ENCODE measurements at places on chromosomes 1 and 21. TPM values are rescaled to one million over a fixed set of nuclear protein-coding genes. Genes with fewer than 3 reads are reported as not detected.

The CELA3A gene
- not detected for total RNA-seq

GRCh38 chr1:60759291-60759690, 323.1 kb upstream of the NFIA start:
- DNase-seq, result no peak

DNA sequence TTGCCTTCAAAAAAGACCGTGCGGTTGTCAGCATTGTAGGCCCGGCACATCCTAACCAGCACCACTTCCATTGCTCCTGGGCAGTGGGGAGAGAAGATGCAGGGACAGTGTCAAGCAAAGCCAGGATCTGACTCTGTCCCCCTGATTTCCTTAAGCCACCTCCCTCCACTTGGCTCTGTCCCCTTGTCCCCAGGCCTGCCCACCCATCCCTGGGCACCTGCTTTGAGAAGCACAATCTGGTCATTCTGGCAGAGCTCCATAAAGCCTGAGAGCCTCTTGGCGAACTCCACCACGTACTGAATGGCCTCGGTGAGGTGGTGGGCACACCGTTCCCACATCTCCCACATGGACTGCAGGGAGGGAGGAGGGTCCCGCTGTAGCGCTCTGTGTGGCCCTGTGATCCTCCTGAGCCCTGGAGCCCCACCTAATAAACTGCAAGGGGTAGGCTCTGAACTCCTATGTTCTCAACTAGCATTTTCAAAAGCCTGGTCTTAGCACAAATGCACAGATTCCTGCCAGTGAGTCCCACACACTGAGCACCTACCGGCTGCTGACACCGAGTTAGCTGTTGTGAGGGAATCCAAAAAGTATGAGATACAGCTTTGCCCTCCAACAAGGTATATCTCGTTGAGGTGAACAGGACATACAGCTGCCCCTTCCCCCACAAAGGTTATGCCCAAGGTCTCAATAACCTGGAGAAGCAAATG, 8.2 kb upstream of the LINGO4 start:
- no peak for DNase-seq

The FLG gene
- 2.7 TPM for total RNA-seq

DNA sequence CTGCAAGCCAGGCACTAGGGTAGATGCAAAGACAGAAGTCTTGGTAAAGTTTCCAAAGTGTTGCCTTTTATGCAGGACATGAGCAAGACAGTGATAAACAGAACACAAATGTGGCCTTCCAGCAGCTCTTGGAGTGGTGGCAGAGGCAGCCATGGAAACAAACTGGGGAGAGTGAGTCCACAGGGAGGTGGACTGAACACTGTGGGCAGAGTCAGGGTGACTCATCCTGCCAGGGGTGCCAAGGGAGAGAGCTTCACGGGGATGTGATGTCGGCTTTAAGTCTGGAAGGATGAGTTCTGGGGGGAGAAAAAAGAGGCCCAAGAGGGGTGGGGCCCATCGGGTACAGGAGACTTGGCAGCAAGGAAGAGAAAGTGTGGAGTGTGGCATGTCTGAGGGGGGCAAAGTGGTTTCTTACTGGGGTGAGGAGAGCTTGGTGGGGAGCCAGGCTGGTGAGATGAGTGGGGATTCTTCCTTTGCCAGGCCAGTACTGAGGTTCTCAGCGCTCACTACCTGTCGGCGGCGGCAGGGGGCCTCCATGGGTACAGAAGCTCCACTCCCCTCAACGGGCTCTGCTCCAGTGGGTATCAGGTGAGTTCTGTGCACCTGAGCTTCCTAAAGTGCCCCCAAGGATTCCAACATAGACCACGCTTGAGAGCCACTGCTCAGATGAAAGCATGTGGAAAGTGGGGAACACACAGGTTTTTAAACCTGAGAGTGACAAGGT, 41.8 kb downstream of the KIAA0040 start:
- DNase-seq, result no peak

DNA sequence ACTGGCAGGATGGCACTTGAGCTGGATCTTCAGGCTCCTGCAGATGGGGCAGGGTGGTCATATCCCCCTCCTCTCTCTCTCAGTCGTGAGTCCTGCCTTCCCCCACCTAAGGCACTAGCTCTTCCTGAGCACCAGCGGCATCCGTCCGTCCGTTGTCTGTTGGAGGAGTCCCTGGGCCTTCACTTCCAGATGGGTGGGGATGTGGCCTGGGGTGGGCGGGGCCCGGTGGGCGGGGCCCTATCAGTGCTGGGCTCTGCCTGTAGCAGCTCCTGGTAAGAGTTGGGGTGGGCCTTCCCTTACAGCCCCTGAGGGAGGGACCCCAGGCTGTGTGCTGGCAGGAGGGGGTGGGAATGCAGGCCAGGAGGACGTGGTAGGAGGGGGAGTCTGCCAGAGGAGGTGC, 10.3 kb downstream of the LDLRAD2 start:
- DNase-seq, result peak; percentile 30

GRCh38 chr1:84103197-84103992, 40.7 kb upstream of the PRKACB start:
- no peak for DNase-seq

DNA sequence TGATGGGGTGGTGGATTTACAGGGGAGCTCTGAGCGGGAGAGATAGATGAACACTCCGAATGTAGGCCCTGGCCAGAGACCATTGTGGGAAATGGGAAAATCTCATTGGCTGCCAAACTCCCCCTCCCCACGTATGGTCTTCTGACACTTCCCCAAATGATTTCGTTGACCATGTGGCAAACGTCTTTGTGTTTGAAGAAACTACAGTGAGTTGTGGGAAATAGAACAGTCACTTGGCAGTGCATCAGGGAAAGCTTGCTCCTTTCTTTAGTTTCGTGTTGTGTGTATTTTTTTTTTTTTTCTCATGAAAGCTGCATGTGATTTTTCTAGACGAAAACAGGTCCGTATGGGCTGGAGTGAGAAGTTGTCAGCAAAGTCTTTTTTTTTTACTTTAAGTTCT, 25.0 kb upstream of the GRIK3 start:
- DNase-seq, result no peak

- no peak for DNase-seq
These were observed 92.4 kb upstream of the GPR88 start for GRCh38 chr1:100445565-100445964.

DNA sequence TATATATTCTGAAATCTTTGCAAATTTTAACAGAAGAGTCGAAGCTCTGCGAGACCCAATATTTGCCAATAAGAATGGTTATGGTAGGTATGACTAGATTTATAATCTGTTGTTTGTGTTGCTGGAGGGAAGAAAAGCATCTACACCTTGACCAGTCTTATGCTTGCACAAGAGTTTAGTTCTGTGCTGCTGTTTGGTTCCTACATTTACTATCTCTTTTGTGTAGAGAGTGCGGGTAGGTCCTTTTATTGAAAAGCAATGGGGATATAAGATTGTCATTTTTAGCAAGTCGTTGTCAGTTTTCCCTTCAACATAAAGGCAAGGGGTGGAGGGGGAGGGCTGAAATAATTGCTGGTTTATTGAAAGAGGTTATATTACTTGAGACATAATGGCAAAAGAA, 396 bp downstream of the ELAVL4 start:
- no peak for DNase-seq

DNA sequence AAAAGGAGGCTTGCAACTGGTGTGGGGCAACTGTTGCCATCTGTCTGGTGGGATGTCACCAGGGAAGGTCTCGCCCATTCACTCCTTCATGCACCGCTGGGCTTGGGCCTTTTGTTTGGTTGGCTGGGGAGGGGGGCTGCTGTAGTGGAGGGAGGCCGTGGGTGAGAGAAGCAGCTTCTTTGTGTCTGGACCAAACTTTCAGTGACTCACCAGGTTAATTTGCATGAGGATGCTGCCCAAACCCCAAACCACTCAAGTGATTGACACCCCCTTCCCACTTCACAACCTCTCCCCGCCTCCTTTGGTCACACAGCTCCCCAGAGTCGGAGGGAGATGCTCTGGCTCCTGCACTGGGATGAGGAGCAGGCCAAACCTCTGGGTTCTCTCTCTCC, 19.7 kb downstream of the BTG2 start:
- DNase-seq, result peak; percentile 59

The HNRNPCL1 gene
- total RNA-seq, result not detected

GRCh38 chr21:40463176-40463575, 383.8 kb downstream of the DSCAM start:
- DNase-seq, result no peak

DNA sequence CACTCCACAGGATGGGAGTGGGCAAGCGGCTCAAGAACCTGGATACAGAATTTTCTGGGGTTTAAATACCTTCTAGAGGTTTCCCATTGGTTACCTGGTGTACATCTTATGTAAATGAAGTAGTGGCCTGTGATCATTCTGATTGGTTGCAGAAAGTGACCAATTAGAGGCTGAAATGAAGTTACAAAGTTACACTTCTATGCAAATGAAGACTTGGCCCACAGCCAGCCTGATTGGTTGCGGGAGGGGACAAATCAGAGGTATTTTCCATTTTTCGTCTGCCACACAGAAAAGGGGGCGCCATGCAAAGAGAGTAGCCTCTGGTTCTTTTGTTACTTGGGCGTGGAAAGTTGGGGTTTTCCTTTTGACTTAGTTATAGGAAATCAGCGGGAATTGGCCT, 8.9 kb downstream of the KCNAB2 start:
- no peak for DNase-seq

- no peak for DNase-seq
These were observed 17.8 kb downstream of the PKNOX1 start for GRCh38 chr21:42991992-42992740.

DNA sequence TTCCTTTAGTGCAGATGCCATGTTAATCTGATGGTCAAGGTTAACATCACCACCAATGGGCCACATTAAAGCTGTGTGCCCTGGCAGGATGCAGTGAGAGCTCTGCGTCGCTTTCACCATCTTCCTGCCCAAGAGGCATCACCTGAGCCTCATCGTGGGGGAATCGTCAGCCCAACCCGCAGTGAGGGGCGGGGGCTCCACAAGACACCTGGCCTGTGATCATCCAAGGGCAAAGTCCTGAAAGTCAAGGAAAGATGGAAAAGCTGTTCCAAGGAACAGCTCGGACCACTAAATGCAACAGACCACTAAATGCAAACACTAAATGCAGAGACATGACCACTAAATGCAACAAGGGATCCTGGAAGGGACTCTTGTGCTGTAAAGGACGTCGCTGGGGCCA, 49.9 kb downstream of the WDR4 start:
- no peak for DNase-seq

DNA sequence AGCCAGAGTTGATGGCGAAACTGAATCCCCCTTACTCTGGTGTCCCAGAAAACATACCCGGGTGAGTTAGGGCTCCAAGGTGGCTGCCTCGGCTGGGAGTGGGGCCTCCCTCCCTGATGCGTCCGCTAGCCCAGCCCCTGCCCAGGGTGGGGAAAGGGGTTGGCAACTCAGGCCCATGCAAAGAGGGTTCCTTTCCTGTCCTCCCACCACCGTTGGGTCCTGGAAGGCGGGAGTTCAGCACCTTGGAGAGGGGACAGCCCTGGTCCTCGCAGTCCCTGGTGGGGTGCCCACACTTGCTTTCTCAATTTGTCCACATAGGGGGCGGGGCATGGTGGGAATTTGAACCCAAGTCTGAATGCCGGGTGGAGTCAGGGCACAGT, 6.1 kb downstream of the SRM start:
- no peak for DNase-seq

GRCh38 chr1:156887734-156888133, 5.8 kb upstream of the PEAR1 start:
- DNase-seq, result no peak

The DMRTA2 gene
- total RNA-seq, result not detected

DNA sequence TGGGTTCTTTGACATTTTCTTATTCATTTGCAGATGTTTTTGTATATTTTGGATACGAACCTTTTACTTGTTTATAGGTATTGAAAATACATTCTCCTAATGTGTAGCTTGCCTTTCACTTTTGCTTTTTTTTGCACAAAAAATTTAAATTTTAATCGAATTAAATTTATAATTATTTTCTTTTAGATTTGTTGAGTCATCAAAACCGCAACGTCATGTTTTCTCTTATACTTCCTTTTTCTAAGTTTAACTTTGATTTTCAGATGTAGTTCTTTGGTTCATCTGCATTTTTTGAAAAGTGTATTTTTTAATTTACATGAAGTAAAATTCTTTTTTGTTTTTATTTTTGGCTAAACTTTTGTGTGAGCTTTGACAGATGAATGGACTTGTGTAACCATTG, 243.7 kb upstream of the DPYD start:
- no peak for DNase-seq

DNA sequence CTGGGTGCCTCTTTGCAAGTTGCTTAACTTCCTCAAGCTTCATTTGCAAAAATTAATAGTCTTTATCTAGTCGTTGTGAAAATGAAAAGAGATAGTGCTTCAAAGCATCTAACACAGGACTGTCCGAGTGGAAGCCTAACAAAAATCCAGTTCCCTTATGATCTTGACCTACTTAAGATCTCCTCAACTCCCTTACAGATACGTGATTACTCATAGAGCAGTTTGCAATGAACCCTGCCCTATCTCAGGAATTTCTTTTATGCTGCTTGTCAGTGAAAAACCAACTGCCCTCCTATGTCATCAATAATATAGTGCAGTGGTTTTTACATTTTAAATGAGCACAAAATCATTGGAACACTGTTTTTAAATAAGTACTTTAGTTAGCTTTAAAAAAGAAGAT, 314.3 kb downstream of the BACH1 start:
- DNase-seq, result no peak

- peak; percentile 41 for DNase-seq
These were observed 1.6 kb downstream of the NPR1 start for GRCh38 chr1:153680120-153680403.

- DNase-seq, result peak; percentile 80
These were observed at the start of gene CR1L for GRCh38 chr1:207644852-207645634. Gene CR1L, plus strand, starts transcription at chr1:207645133. Its CDS starts 101 bp downstream, at chr1:207645234.

DNA sequence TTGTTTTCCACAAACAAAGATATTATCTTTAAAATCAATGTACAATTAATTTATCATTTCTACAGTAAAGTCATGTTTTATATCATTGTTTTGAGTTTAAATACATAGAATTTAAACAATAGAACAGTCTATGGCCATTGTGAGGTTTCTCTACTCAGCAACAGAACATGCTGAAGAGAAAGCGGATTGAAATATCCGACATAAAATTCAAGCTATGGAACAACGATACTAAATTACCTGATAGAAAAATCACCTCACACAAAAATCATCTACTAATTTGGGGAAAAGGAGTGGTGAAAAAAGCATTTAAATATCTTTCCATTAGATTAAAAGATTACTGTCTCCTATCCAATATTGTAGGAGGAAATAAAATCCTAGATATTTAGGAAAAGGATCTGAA, 12.6 kb downstream of the CDKN2C start:
- DNase-seq, result no peak

GRCh38 chr1:32878183-32878582, 7.5 kb upstream of the FNDC5 start:
- DNase-seq, result no peak

DNA sequence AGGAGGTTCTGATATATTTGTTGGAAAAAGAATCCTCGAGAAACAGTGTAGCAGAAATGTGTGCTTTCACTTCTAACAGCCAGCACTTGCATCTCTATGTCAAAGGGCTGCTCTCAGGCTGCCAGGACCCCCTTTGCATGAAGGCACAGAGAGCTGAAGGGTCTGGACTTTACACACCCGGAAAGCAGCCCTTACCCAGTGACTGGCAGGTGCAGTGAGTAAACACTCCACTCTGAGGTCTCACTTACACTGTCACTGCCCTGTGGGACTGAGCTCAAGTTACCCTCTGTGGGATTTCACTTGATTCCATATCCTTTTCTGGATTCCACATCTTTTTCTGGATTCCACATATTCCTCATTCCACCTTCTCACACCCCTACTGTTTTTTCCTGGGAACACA, 40.8 kb upstream of the PPP2R5A start:
- no peak for DNase-seq

Measured in stomach (tissue), 19 donors.